ENCODE measurements at places on chromosomes 5 and 9.

GRCh38 chr9:88972401-88972800 lies 18.9 kb upstream of the S1PR3 start:
- DNase-seq, result no peak

DNA sequence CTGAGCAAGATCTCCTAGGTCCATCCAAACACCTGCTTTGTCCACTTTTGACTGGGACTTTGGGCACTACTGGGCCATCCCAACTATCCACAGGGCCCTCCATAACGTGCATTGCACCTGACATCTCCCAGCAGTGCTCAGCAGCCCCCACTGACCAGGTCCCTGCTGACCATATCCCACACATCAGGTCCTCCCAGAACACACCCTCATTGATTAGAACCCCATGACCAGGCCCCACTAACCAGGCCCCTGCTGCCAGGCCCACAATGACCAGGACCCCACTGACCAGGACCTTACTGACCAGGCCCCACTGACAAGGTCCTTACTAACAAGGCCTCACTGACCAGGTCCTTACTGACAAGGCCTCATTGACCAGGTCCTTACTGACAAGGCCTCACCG lies 93.9 kb upstream of the CTSV start:
- no peak for DNase-seq

- no peak for DNase-seq
Measured at GRCh38 chr9:92147030-92147851, 32.0 kb upstream of the SPTLC1 start.

DNA sequence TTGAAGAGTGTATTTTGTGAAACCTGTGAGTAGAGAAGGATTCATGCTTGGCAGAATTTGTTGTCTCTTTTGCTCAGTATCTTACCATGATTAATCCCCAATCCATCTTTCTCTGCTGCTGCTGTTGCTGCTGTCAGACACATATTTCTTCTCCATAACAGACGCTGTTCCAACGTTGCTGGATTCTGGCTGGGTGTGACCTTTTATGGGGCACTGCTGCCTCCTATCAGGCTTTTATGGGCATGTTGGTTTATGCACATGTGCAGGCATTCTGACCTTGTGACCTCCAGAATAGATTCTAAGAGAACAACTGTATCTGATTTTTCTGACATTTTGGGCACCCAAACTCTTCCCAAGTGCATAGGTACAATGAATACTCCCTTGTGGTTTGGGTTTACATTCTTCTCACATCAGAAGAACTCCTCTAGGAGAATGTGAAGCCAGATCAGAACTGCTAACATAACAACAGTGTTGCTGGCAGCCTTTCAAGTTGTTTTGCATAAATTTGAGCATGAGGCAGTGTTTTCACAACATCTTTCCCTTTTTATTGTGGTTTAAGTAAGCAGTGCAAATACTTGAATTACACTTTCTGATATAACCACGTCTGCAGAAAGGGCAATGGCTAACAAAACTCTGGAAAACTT lies 9.2 kb upstream of the ISL1 start:
- no peak for DNase-seq

DNA sequence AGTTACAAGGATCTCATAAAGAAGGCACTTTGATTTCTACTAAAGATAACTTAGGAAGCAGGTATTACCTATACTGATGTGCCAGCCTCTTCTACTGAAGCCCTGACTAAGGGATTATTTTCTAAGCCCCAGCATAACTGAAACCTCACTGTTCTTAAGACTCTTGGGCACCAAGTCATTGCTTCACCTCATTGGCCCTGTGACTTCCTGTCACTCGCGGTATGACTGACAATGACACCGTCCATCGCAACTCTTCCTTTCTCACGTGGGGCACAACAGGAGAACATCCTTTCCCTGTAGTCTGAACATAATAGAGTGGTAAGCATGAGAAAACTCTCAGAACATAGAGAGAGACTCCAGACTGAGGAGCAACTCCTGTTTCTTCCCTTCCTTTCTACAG lies 6.4 kb downstream of the OR2V2 start:
- no peak for DNase-seq

DNA sequence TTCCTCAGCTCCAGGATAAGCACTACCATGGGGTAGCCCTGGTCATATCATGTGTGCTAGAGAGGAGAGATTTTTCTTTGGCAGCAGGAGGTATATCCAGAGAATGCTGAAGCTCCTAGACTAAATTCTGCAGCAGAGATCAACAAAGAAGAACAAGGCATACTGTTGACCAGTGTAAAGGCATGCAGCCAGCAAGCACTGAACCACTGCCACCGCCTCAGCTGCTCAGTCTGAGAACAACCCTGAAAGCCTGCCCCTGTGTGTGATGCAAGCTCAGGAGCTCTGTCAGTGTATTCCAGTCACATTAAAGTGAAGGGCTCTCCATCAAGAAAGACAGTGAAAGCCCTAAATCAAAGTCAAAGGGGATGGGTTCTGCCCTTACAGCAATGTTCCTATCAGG lies 439.5 kb upstream of the CD180 start:
- DNase-seq, result no peak

DNA sequence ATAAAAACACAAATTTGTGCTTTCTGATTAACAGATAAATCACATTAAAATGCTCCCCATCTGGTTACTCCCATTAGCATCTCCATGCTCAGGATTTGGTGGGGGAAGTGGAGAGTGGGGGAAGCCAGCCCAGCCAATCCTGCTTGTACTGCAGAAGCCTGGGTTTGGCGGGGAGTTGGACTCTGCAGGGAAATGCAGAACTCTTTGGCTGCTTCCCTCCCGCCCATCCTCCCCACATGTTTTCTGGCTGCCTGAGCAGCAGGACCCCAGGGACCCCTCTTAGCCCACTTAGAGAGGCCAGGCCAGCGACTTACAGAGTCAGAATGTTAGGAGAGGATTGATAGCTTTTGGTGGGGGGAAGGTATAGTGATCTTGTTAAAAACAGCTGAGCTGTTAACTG lies 59.5 kb upstream of the FOXI1 start:
- DNase-seq, result peak; percentile 45

DNA sequence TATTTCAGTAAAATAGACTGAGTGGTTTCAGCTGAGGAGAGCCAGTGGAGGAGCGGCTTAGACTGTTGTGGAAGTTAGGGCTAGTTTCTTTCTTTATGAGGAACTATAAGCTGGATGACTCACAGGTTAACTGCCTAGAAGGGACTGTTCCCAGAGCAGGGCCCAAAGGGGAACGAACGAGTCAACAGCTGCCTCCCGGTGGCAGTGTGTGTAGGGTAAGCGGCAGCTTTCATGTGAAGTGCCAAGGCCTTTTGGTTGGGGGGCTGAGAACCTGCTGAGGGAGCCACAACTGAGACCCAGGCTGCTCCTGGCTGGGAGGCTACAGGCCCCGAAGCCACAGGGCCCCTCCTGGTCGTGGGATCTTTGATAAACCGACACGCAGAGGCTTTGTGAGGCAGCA lies 7.0 kb downstream of the SQSTM1 start:
- no peak for DNase-seq

GRCh38 chr5:177447611-177448243 lies 1.1 kb downstream of the PRR7 start:
- peak; percentile 66 for DNase-seq

DNA sequence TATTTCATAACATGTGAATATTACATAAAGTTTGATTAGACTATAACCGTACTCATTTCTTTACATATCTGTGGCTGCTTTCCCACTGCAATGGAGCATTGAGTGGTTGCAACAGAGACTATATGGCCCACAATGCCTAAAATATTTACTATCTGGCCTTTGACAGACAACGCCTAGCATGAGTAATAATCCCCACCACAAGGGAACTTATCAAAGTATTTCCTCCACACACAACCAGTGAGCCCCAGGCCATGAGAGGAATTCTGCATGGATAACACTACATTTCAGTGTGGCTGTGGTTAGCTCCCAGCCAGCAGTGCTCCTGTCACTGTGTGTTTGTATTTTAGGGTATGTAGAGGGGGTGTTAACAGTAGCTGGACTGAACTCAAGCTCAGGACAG lies 54.8 kb downstream of the FAM81B start:
- no peak for DNase-seq

DNA sequence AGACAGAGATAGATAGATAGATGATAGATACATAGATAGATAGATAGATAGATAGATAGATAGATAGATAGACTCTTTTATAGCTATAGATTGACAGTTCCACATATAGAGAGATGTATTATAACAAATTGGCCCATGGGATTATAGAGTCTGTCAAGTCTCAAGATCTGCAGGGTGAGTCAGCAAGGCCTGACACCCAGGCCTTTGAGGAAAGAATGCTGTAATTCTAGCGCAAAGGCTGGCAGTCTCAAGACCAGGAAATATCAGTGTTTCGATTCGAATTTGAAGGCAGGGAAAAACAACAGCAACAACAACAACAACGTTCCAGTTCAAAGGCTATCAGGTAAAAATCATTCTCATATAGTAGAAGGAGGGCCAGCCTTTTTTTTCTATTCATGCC lies 339.2 kb upstream of the CDH9 start:
- no peak for DNase-seq

DNA sequence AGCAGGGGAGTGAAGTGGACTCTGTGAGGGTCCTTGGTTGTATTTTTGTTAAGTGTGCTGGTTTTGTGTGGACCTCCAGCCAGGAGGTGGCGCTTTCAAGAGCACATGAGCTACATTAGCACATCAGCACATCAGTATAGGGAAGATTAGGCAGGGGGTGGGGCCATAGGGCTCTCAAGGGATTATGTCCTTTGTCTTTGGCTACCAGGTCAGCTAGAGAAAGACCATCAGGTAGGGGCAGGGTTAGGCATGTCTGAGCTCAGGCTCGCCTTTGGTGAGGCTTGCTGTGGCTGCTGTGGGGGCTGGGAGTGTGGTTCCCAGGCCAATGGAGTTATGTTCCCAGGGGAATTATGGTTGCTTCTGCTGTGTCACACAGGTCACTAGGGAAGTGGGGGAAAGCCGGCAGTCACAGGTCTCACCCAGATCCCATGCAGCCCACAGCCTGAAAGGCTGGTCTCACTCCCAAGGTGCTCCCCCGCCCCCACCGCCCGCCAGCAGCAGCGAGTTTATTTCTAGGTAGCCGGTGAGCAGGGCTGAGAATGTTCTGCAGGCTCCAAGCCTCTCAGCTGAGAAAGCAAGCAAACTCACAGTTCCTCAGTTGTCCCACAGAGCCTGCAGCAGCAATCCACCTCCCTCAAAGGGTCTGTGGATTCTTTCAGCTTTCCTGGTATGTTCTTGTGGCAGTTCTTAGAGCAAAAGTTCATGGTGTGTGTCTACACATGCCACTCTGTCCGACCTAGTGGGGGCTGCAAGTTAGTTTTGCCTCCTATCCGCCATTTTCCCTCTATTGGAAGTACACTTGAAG lies 13.7 kb downstream of the OR1J1 start:
- no peak for DNase-seq

DNA sequence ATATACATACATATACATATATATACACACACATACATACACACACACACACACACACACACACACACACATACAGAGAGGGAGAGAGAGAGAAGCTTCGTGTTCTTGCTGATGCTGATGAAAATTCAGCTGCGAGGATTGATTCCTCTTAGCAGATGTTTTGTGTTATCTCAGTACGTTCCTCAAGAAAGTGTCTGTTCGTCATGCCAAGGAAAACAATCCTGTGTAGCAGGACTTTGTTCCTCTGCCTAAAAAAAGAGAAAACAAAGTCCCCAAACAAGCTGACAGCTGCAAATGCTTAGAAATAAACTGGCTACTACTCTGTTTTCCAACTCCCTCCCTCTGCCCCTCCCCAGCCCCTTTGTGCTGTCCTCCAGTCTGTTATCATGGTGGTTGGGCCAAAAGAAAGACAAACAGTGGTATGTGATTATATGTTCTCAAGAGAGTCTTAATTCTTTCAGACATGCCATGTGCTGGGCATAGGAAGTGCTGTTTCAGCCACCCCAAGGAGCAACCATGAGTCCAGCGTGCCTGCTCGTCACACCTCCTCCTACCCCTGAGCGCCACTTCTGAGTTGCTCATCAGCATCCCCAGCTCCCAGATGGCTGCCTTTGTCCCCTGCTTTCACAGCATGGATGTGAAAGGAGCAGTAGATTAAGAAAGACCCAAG lies 71.5 kb upstream of the EQTN start:
- DNase-seq, result peak; percentile 77

- no peak for DNase-seq
Measured at GRCh38 chr5:28254846-28255245, 1216.5 kb upstream of the CDH9 start.

- no peak for DNase-seq
Measured at GRCh38 chr5:38736089-38736488, 109.7 kb upstream of the OSMR start.

GRCh38 chr9:33676746-33677505 lies 118.4 kb upstream of the PRSS3 start:
- peak; percentile 84 for DNase-seq

DNA sequence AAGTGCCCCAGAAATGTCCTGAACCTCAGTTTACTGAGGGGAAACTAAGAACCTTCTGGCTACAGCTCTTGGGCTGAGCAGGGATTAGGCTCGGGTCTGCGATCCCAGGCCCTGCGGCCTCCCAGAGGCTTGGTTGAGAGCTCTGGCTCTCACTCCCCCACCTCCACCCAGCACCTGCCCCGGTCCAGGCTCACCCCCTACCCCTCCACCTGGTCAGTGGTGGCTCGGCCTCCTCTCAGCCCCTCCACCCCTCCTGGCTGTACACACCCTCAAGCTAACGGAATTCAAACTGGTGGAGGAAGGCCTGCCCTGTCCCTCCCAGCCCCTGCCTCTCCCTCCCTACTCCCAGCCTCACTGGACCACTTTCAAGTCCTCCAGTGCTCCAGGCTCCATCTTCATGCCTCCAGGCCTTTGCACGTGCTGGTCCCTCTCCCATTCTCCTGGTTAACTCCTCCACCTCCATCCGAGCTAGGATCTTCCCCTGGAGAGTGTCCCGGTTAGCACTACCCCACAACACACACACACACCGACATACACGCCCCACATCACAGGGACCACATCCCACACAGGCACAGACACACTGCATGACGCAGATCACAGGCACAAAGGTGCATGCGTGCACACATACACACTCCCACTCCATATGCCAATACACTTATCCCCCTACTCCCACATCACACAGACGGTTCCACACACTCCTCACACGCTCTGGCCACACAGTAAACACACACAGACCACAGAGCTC lies 130.9 kb downstream of the C9orf50 start:
- no peak for DNase-seq

- peak; percentile 7 for DNase-seq
Measured at GRCh38 chr9:125142560-125143376, 560 bp downstream of the SCAI start.

DNA sequence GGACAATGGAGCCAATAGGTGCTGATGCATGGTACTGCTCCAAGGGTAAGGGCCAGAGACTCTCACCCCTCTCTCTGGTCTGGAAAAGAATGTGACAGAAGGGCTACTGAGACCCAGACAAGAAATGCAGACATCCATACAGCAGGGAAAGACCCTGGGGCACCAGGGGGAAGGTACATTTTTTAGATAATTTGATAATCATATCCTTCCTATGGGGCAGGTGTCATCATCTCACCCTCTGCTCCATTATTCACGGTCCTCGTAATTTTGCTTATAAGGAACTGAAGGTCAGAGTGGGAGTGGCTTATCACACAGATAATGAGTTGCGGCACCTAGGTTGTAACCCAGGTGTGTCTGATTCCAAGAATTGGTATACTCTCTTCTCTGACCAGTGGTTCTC lies 90.0 kb downstream of the TRIM32 start:
- DNase-seq, result no peak
